CD8-positive, alpha-beta T cell (primary cell): ENCODE measurements at places on chromosomes 1 and 21. TPM values are rescaled to one million over a fixed set of nuclear protein-coding genes. Genes with fewer than 3 reads are reported as not detected.

The CLDN14 gene
- total RNA-seq = not detected

- DNase-seq = no peak
Observed at GRCh38 chr1:82919837-82920236, 1079.1 kb downstream of the TTLL7 start.

GRCh38 chr1:209769971-209770370 is 14.1 kb downstream of the TRAF3IP3 start:
- DNase-seq = no peak

DNA sequence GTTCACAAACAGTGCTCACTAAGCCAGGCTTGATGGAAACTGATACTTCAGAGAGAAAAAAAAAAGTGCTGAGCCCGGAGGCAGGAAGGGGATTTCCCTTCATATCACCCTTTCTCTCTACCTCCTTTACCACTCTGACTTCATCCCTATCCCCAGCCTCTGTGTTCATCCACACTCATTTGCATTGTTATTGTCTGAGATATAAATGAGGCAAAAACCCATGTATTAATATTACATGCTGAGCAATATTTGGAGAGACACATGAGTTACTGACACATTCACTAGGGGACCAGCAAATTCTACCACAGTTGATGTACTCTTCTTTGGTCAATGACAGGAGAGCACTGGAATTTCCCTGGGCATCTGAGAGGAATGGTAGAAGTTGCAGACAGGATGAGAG is 175.8 kb downstream of the TNFSF18 start:
- no peak for DNase-seq

GRCh38 chr21:31448496-31448895 is 104.4 kb upstream of the TIAM1 start:
- DNase-seq = no peak

The IRF2BP2 gene
- 714 TPM for total RNA-seq

DNA sequence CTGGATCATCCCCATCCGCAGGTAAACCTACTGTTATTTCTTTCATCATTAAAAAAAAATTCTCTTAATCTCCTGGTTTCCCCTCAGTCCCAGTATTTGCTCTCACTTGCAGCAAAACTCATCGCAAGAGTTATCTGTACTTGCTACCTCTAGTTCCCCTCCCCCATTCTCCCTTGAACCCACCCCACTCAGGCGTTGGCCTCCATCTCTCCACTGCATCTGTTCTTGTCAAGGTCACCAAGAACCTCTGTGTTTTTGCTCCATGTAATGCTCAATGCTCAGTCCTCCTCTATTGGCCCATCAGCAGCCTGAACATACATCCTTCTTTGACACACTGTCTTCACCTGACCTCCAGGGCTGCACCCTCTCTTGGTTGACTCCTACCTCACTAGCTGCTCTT is 4.6 kb downstream of the PKLR start:
- DNase-seq = no peak

- DNase-seq = no peak
Observed at GRCh38 chr1:235996048-235996785, 68.7 kb downstream of the NID1 start.

- DNase-seq = no peak
Observed at GRCh38 chr1:228148196-228148861, 1.4 kb upstream of the GJC2 start.

DNA sequence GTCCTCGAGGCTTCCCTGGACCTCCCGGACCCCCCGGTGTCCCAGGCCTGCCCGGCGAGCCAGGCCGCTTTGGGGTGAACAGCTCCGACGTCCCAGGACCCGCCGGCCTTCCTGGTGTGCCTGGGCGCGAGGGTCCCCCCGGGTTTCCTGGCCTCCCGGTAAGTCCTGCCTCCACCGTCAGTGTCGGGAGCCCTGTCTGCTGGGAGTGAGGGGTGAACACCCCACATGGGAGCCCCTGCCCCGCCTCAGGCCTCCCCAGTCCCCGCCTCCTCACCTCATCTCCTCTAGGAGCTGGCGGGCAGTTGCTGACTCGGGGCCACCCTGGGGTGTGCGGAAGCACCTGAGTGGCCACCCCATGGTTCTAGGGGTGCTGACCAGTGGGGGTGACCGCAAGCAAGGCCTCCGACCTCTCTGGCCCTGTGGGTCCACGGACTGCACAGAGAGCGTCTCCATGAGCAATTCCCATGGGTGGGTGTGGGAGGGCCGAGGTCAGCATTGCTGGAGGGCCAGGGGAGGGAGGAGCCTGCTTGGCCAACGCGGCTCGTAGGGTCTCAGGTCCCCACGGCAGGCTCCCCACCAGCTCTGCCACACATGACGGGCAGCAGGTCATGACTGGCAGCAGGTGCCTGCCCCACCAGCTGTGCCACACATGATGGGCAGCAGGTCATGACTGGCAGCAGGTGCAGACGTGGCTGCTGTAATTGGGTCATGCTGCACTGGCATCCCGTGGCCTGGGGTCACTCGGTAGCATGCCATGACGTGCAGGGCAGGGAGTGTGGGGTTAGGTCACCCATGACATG is 61.3 kb downstream of the SLC19A1 start:
- DNase-seq = no peak

- no peak for DNase-seq
Observed at GRCh38 chr1:150574260-150575071, 4.9 kb downstream of the MCL1 start.

- DNase-seq = no peak
Observed at GRCh38 chr1:10939654-10940450, 72.6 kb upstream of the TARDBP start.

The ITLN2 gene
- not detected for total RNA-seq
